Stimulated activated memory B cell treated with anti-CD40 and anti-IgM and Interleukin-4, amounts not matched to agents 10 μg/mL and 1 μg/mL and 100 μg/mL, for 72 hours (primary cell): ENCODE measurements at places on chromosomes 11 and 22.

DNA sequence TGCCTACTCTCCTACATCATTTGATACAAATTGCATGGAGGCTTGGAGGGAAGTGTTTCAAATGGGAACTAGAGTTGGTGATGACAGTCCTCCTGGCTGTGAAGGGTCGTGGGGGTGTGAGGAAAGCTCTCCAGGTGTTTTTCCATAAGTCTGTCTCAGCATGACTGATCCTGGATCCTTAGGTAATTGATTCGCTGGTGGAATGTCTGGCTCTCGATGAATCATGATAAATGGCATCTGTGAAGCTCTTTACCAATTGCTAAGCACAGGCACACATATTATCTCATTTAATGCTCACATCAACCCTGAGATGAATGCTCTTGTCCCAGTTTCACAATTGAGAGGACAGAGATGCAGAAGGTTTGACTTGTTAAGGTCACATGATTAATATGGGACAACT lies 107.5 kb downstream of the PKNOX2 start:
- no peak for ATAC-seq

DNA sequence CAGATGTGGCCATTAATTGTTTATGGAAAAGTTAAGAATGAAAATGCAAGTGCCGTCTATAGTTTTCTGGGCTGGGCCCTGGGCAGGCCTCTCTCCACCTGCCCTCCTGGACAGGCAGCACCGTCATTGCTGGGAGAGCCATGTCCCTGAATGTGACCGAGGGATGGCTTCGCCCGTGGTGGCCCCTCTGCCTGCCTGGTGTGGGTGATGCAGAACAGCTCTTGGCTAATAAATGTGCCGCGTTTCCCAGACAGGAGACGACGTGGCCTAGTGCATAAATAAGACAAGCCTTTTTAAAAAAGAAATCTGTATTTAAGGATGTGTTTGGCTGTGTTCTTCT lies 407.3 kb downstream of the TBC1D22A start:
- no peak for ATAC-seq

- no peak for ATAC-seq
Observed at GRCh38 chr11:76997512-76997911, 36.7 kb upstream of the B3GNT6 start.

- no peak for ATAC-seq
Observed at GRCh38 chr11:113350336-113351067, 36.1 kb downstream of the TTC12 start.

DNA sequence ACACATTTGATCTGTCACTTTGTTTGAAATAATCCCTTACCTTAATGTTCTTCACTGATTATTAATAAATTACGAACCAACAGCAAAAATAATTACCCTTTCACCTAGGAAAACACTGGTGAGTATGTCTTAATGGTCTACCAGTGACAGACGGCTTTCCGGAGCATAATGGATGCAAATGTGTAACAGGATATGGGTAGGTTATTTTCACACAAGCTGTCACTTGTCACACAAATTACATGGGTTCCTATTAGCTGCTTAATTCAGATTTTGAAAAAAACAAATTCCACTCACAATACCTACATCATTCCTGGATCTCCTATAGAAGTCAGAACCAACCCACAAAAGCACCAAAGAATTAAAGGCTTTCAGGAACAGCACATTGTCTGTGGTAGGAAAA lies 127.9 kb downstream of the WT1 start:
- no peak for ATAC-seq

DNA sequence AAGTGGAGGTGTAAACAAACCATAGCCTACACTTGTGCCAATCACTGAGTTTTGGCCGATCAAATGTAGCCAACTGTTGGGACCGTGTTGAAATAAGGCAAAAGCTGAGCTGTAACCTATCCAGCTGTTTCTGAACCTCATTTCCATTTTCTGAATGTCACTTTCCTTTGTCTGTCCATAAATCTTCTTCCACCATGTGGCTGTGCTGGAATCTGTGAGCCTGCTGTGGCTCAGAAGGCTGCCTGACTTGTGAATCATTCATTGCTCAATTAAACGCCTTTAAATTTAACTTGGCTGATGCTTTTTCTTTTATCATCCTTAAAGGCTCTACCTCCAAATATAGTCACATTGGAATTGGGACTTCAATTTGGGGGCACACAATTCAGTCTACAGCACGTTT lies 203.1 kb upstream of the MPPED2 start:
- no peak for ATAC-seq

DNA sequence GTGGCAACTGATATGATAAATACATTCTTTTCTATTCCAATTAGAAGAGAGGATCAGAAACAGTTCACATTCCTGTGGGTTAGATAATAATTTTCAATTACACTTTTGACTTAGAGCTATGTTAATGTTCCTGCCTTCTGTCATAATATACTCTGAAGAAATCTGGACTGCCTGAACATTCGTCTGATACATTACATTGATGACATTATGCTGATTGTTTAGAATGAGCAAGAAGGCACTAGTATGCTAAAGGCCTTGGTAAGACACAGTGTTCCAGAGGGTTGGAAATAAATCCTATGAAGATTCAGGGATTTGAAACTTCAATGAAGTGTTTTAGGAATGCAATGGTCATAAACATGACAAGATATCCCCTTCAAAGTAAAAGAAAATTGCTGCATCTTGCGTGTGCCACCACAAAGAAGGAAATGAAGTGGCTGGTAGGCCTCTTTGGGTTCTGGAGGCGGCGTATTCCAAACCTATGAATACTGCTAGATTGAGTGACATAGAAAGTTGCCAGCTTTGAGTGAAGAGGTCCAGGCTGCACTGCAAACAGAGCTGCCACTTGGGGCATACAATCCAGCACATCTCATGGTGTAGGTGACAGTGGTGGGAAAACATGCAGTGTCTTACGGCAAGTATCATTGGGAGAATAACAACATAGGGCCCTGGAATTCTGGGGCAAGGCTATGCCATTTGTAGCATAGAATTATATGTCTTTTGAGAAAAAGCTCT lies 21.2 kb upstream of the PDE3B start:
- ATAC-seq, result no peak

- no peak for ATAC-seq
Observed at GRCh38 chr11:71064702-71065515, 187.5 kb downstream of the SHANK2 start.

GRCh38 chr11:66723693-66724092 lies 5.3 kb downstream of the SPTBN2 start:
- ATAC-seq, result no peak

GRCh38 chr11:69335781-69336405 lies 41.9 kb downstream of the MYEOV start:
- no peak for ATAC-seq

GRCh38 chr11:120130991-120131760 lies 6.7 kb downstream of the TRIM29 start:
- no peak for ATAC-seq

- ATAC-seq, result no peak
Observed at GRCh38 chr11:116085031-116085635, 580.9 kb upstream of the CADM1 start.

DNA sequence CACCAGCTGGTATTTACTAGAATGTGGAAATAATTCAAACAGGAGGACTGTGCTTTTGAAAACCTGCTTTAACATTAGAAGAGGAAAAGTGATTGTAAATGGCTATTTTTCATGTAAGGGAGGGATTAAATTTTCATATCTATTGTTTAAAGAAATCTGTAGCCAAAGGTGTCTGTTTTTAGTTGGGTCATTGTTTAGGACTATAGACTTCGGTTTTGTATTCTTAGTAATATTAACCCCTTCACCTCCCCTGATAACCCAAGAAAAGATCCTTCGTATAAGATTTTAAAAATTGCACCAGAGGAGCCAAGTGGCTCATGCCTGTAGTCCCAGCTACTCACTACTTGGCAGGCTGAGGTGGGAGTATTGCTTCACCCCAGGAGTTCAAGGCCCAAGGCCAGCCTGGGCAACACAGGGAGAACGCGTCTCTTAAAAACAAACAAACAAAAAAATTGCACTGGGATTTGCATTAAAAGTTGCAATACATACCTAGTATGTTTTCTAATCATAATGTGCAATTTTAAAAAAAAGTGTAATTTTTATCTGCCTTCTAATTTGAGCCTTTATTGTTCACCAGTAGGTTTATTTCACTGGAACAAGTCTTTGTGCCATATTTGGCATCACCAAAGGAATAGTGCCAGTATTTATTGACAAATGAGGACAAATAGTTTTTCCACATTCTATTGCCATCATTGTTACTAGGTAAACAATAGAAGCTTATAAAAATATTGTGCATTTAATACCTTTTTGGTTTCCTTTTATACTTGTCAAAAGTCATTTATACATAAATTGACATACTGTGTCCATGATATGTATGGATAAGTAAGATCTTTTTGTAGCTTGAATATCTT lies 34.3 kb downstream of the MTMR3 start:
- no peak for ATAC-seq

DNA sequence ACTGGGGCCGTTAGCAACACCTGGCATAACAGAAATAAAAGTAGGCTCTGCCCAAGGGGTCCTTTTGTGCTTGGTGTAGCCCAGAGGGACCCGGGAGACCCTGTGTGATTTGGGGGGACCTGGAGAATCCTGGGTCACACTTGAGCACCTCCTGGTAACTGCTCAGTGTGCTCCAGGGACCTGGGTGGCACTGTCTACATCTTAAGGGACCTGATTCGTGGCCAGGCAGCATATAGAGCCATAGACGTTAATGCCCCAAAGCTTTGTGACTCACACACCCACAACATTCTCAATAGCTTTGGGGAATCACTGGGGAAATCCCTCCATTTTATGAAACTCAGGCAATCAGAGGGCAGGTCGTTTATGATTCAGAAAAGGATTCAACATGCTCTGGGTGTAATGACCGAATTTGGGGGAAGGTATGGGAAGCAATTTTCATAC lies 3.6 kb upstream of the IGF2 start:
- ATAC-seq, result peak; percentile 81

- ATAC-seq, result no peak
Observed at GRCh38 chr11:94635072-94635471, 67.9 kb downstream of the PIWIL4 start.

- ATAC-seq, result no peak
Observed at GRCh38 chr11:69002110-69002569, 10.9 kb downstream of the MRGPRF start.

- no peak for ATAC-seq
Observed at GRCh38 chr22:45329530-45329936, 19.8 kb downstream of the FAM118A start.

GRCh38 chr22:20185750-20186149 lies 34.9 kb upstream of the CCDC188 start:
- no peak for ATAC-seq

DNA sequence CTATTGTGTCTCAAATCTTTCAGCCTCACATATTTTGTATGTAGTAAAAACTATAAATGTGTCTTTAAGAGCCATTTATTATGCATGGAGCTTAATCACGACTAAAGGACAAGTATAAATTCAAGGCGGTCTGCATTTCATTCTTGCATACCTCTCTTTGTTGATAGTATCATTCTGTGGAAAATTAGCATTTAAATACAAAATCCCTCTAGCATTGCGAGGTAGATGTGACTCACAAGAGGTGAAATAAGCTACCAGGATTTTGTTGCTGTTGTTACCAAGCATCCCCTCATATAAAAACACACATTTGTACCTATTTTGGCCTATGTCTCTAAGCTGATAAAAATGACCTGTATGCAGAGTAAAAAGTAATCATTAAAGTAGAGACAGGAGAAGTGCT lies 537.4 kb upstream of the LUZP2 start:
- ATAC-seq, result no peak

- ATAC-seq, result no peak
Observed at GRCh38 chr11:128057786-128058395, 529.5 kb downstream of the ETS1 start.

DNA sequence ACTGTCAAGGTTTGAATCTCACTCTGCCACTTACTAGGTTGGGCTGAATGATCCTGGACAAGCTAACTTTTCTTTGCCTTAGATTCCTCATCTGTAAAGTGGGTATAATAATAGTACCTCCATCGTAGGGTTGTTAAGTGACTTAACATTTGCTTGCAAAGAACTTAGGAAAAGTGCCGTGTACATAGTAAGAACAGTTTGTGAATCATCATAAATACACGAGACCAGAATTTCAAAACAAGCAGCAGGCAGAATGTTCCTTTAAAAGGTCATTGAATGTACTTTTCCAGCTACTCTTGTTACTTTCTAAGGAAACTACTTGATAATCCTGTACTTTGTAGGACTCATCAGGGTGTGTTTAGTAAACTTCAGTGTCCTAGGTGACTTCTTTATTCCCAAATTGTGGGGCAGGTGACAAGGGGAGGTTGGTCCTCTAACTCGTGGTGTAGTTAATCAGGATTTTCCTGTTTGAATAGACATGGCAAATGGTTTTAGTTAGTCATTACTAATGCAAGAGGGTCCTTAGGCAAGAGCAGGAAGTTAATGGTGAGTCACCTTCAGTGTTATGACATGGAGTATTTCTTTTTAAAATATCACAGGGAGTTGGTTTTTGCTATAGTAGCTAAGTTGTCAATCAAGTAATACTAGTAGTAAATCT lies 67.9 kb downstream of the YAP1 start:
- no peak for ATAC-seq

DNA sequence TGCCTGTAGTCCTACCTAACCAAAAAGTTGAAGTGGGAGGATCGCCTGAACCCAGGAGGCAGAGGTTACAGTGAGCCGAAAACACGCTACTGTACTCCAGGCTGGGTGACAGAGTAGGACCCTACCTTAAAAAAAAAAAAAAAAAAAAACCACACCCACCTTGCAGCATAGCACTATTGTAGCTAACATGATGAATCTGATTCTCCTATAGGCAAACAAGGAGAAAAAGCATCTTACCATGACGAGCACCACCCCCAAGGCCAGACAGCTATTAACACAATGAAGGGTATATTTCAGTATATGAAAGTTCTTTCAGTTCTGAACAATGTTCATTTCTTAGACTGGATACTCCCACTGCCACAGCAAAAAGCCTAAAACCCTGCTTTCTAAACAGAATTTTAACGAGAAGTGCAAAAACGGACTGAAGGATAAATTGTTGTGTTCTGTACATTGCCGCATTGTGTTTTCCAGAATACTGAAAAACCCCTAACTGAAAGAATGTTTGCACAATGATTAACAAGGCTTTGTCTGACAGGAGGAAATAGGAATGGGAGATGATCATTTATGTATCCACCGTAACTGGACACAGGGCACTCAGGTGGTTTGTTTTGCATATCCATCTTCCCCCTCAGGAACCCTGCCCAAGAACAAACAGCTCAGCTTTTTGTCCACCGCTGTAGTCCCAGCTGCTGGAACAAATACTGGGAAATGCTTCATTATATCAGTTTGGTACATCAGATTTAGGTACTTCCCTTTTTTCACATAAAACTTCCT lies 8.9 kb downstream of the PISD start:
- ATAC-seq, result no peak

DNA sequence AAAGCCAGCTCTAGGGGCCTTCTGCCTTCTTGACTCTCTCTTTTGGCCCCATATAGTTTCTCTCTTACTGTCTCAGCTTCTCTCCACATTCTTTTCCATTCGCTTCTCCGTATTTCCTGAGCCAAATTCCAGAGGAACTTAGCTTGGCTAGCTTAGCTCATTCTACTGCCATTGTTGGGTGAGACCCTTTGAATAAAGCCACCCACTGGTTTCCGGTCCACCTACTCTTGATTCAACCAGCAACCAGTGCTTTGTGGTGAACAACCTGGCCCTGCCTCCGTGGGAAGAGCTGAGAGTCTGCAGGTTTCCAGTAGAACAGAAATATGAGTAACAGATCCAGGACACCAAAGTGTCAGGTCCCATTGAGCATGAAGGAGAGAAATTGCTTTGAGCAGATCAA lies 81.3 kb upstream of the ARHGAP20 start:
- ATAC-seq, result no peak
